ENCODE measurements at places on chromosomes 2 and 18. TPM values are rescaled to one million over a fixed set of nuclear protein-coding genes. Genes with fewer than 3 reads are reported as not detected.

Gene PRSS56
- not detected for total RNA-seq

Gene HES6
- total RNA-seq = 79.5 TPM

Gene KANSL3
- 33.6 TPM for total RNA-seq

Gene IL36A
- total RNA-seq = not detected

GRCh38 chr2:15729709-15730544, 138.3 kb downstream of the DDX1 start:
- no peak for DNase-seq

DNA sequence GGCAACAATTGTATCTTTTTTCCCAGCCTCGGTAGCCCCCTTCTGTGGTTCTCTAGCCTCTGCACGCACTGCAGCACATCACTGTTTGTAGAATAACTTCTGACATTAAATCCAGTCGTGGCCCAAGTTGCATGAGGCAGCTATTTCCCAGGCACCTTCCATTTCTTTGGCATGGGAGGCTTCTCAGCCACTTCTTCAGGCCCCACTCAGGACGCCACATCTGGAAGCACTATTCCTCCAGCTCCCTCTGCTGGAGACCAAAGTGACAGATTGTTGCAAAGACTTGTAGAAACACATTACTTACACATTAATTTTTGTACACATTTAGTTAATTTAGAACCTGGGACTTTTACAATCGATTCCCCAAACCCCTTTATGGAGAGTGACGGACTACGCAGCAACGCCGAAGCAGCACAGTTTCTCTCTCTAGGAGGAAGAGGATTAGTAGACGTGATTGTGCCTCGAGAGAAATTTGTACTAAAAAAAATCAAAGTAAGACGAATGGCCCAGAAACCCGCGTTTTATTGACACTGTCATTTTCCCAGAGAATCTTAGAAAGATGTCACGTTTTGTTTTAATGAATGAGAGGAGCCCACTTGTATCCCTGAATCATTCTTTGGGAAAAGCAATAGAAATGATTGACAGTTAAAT, 57.8 kb upstream of the RGPD5 start:
- DNase-seq = peak; percentile 67

DNA sequence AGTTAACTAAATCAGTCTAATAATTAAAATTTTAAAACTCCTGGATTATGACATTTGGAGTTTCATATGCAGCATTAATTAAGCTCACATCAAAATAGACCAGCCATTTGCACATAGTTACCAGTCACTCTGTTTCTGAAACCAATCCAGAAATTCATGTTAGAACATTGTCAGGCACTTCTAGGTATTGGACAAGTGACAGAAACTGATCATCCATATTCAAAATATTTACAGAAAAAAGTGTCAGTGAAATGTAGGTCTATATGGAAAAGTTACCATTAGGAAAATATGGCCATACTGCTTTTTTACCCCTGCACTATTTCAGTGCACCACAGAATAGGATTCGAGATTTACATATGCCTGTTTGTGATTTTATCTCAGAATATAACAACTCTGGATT, 33.4 kb downstream of the UPP2 start:
- no peak for DNase-seq

- DNase-seq = no peak
Observed at GRCh38 chr2:33437815-33438214, 38.6 kb upstream of the RASGRP3 start.

- no peak for DNase-seq
Observed at GRCh38 chr2:20757405-20758090, 65.4 kb downstream of the LDAH start.

DNA sequence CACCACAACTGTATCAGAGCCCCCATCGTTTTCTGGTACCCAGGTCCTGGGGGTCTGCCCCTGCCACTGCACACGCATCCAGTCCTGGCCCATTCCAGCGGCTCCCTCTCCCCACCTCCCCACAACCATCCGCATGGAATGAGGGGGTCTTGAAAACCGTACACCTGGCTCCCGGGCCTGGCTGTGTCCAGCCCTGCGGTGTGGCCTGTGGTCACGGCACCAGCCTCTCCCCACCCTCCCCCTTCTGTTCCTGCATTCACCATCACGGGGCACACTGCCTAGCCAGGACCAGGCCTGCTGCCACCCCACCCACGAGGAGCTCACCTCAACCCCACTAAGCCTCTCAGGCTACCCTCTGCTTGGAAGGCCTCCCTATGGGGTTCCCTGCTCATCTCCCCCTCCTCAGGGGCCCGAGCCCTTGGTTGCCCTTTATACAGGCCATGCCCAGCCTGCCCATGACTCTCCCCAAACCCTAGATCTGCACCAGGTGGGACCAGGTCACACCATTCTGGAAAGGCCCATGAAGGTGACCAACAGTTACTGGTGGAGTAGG, 11.4 kb downstream of the GPR35 start:
- no peak for DNase-seq

GRCh38 chr2:75447176-75447575, 113.6 kb downstream of the EVA1A start:
- no peak for DNase-seq

DNA sequence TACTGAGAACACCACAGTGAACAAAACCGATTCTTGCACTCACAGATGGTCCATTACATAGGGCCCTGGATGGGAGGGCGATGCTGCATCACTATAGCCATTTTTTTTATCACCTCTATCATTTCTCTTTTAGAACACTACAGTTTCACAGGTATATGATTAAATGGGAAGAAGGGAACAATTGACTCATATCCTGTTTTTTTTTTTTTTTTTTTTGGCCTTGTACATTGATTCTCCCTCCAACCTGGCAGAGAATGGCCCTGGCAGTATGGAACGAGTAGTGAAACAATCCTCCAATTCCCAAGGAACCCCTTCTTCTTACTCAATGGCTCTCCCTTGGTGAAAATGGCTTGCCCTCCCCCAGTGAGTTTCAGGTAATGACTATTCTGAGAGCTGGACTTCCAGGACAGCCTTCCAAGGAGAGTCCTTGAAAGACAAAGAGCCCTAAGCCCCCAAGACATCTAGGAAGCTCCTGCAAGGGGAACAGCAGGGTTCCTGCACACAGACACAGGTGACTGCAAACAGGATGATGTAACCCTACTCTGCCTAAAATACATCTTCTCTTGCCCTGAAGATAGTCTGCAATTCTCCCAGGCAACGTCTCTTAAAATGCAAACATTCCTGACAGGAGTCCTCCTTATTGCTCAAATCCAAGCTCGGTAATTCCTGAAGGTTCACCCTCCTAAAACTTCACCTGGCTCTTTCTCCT, 405.4 kb downstream of the SETBP1 start:
- DNase-seq = no peak
